ENCODE measurements at places on chromosomes 2 and 18. TPM values are rescaled to one million over a fixed set of nuclear protein-coding genes. Genes with fewer than 3 reads are reported as not detected.
A peak's percentile ranks its signal among the peaks of the same experiment; 100 is the strongest.

DNA sequence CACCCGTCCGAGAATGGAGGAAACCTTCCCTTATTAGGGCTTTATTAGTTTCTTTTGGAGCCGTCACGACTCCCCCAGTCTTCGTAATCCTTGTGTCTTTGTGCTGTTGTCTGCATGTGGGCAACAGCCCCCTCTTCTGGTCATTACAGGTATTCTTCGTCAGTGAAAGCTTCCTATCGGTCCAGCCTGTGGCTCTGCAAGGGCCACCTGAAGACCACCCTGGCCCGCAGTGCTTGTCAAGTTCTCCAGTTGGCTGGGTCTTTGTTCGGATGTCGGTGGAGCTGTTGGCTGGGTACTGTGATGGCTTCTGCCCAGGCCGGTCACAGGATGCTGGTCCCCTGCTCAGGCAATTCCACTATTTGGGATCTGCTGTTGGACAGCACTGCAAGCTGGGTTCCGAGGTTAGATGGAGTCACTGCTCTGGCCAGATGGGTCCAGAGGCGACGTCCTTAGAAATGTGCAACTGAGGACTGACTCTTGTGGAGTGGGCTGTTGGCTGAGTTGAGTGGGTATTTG, 19.2 kb downstream of the E2F6 start:
- DNase-seq = peak; percentile 74

- no peak for DNase-seq
Measured at GRCh38 chr2:42918671-42919318, 126.4 kb upstream of the HAAO start.

- peak; percentile 26 for DNase-seq
Measured at GRCh38 chr2:151033271-151034248, 228.1 kb downstream of the RBM43 start.

GRCh38 chr2:209533391-209533790, 109.5 kb downstream of the MAP2 start:
- DNase-seq = no peak

DNA sequence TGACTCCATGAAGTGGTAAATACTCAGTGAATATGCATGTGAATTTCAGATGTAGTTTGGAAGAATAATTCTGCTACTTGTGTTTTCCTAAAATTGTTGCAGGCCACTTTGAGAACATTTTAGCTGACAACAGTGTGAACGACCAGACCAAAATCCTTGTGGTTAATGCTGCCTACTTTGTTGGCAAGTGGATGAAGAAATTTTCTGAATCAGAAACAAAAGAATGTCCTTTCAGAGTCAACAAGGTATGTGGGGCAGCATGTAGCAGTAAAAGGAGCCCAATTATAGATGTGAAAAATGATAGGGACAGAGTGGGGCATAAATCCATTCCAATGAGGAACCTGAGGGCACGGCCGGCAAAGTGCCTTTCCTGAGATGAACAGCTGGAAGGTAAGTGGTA, 16.1 kb downstream of the SERPINB5 start:
- no peak for DNase-seq

DNA sequence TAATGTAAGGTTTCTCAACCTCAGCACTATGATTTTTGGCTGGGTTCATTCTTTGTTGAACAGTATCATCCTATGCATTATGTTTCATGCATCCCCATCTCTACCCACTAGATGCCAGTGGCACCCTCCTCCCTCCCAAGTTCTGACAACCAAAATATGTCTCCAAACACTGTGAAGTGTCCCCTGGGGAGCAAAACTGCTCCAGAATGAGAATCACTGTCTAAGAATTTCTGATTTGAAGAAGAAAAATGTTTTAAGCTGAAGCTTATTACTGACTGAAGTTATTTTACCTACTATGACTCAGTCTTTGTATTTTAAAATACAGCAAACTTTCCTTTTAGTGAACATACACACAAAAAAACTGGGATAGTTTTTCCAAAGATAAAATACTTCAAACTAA, 3.4 kb downstream of the THADA start:
- DNase-seq = no peak

DNA sequence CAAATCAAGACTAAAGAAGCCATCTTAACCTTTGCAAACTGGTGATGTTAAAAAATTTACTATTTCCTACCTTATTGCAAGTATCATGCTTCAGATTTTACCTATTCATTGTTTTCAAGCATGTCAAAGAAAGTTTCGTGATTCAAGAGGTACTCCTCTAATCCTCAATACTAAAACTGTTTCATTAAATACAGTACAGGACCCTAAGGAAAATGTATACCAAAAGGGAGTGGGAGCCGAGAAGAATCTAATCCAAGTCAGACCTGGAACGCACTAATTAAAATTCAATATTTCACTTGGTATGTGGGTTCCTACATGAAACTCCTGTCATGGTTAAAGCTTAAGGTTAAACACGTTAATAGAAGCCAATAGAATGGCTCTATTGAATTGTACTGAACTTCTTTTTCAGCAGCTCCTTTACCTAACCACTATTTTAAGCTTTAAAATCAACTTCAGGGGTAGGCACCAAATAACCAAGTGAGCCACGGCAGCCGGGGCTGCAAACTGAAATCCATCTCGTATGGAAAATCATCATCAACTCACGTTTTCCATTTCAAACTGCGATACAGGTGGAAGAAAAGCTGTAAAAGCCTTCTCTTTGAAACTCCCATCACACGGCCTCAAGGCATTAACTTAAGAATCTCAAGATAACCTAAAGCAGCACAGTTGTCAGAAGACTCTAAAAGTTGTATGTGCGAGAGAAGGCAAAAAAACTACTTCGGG, 188.8 kb downstream of the ZEB2 start:
- peak; percentile 19 for DNase-seq

DNA sequence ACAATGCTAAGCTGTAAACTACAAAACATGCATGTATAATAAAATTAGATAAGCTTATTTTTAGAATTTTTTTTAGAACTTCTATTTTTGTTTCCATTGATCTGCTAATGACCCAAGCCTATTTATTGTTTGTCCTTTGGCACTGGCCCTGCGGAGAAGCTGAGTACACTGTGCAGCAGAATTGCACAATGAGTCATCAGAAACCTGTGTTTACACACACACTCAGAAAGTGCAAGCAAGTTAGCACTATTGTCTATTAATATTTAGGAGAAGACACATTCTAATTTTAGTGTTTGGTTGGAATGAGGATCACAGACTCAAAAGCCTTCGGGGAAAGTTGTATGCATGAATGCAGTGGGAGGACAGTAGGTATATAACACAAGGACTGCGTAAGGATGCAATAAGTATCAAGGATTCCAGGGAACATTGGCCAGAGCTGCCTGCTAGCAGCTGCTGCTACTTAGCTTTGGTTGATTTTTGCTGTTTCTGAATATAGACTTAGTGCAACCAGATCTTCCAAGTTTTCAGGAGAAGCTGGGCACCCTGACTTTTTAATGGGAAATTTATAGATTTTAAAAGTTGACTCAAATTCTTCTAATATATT, 128.2 kb downstream of the KCNH7 start:
- no peak for DNase-seq

DNA sequence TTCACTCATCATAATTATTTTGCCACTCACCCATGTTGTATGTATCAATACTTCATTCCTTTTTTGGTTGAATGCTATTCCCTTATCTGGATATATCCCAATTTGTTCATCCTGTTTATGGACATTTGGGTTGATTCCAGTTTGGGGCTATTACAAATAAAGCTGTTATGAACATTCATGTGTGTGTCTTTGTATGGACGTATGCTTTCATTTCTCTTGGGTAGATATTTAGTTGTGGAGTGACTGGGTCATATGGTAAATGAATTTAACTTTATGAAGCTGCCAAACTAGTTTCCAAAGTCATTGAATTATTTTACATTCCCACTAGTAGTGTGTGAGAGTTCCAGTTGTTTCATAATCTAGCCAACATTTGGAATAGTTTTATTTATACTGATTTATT, 2.7 kb downstream of the FAM228B start:
- DNase-seq = no peak

- DNase-seq = peak; percentile 96
Measured at GRCh38 chr2:69271831-69272257, 115.2 kb downstream of the GFPT1 start.

GRCh38 chr2:203900253-203900652, 32.7 kb downstream of the CTLA4 start:
- no peak for DNase-seq

DNA sequence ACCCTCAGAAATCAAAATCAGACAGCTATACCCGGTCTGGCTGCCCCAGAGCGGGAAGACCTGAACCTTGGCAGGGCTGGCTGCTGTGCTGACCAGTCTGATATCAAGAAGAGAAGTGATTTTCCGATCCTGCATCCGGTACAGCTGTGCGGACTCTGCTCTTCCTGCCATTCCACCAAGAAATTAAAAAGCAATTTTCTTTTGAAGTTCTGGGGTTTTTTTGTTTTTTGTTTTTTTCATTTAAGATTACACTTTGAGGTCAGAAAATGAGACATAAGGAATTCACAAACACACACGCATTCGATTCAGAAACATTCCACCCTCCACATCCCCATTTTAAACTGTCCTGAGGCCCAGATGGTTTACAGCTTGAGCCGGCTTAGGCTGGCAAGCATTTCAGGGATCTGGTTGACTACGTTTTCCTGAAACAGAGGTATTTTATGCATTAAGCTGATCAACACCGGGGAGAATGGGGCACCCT, 156.5 kb downstream of the COL6A3 start:
- DNase-seq = peak; percentile 86

The MSTN gene
- under 0.01 TPM for total RNA-seq

The THADA gene
- 23.2 TPM for total RNA-seq

Data from fibroblast of villous mesenchyme (primary cell).